NCI-H774 (cell line): ENCODE measurements at places on chromosomes 7 and 10.

- DNase-seq: no peak
These were observed 58.2 kb upstream of the BET1 start for GRCh38 chr7:94062372-94062771.

- DNase-seq: no peak
These were observed 29.4 kb upstream of the RAPGEF5 start for GRCh38 chr7:22386206-22386858.

DNA sequence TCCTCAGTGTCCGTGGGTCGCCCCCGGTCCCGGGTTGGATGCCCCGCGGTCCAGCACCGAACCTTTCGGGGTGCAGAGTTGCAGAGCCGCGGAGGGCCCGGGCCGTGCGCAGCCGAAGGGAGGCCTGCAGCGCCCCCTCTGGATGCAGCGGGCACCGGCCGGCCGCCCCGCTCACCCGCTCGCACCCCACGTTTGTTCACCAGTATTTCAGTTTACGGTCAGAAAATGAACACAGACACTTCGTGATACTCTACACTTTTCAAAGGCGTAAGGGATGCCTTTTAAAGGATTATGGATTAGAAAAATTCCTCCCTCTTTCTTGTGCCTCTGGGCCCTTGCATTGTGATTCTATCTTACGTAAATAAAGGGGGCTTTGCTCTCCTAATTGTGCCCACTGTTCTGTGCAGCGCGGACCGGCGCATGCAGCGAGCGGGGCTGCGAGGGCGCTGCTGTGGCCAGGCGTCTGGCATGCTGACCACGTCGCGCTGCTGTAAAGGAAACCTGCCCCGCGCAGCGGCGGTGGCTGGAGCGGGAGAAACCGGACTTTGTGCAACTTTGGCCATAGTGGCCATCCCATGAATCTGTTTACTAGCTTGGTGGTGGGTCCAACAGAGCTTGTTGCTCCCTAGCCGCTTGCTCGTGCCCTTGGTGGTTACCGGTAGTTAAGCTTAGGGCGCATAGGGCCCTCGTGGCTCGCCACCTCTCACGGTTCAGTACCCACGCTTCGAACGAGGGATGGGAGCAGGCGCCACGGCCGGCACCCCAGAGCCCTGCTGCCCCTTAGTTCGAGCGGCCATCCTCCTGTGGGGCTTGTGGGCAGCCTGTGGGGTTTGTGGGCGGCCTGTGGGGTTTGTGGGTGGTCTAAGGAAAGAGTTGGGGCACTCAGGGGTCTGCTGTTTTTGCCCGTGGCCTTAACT lies 739 bp upstream of the MEST start:
- DNase-seq: no peak

GRCh38 chr7:14836571-14837189 lies 65.9 kb downstream of the DGKB start:
- DNase-seq: peak; percentile 60

DNA sequence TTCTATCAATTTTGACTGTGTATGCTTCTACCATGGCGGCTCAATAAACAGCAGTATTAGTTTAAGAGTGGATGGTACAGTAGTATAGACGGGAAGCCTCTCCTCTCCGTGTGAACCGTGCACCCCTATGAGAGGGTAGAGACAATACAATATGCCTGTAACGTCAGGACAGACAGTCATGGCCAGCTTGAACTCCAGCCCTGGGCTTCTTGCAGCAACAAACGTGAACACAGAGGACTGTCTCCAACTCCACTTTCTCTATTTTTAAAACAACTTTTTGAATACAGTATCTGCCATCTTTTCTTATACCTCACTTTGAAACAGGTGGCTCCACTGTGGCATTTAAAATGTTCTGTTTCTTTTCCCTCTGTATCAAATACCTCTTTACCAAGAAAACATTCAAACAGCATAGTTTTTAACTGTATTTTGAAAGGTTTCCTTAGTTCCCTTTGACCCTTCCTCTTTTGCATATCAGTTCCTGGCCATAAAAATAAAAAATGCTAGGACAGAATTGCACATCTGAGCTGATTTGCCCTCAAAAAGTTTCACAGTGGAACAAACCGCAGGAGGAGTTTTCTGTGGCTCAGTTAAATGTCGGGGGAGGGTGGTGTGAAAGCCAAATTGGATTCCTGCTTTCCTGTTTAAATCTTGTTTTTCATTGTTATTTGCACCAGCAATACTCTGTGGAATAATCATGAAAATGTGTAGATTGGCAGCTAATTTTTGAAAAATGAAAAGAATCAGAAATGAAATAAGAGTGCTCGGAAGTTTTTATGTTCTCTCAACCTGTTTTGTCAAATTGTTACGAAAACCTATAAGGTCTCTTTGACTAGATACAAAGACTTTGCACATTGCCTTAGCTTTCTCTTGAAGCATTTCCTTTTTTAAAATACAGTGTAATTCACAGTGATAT lies 8.0 kb downstream of the IKZF1 start:
- no peak for DNase-seq

GRCh38 chr7:93117327-93117726 lies 452 bp downstream of the SAMD9 start:
- DNase-seq: no peak

DNA sequence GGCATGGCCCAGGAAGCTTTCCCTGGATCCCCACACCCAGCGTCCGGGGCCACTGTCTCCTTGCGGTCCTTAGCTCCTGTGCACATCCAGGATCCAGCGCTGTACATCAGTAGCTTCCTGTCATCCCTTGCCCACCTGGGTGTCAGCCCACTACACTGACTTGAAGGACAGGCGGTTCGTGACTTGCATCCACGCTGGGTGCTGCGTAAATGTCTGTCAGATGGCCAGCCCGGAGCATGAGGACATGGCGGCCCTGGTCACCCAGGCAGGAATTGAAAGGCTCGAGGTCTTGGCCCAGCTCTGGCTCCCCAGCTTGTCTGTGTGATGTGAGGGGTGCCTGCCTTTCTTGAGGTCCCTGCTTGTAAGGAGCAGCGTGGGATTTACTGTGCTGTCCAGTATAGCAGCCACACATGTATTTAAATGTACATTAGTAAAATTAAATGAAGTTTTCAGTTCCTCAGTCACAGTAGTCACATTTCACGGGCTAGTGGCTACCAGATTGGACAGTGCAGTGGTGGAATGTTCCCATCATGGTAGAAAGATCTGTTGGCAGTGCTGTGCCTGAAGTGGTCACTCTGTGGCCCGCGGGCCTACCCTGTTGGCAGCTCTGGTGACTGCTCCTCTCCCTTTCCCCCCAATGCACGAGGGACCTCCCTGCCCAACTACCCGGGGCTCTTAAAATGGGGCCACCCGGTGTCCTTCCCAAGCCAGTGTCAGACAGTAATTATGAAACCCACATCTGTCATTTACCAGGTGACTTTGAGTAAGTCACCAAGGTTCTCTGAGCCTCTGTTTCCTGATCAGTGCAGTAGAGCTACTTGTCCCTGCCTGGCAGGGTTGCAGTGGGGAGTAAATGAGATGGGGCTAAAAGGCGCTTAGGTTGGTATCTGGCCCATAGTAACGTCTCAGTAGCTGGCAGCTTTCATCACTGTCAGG lies 97.8 kb upstream of the PPIF start:
- DNase-seq: no peak

GRCh38 chr10:84668186-84668763 lies 339.9 kb downstream of the CCSER2 start:
- DNase-seq: peak; percentile 1

DNA sequence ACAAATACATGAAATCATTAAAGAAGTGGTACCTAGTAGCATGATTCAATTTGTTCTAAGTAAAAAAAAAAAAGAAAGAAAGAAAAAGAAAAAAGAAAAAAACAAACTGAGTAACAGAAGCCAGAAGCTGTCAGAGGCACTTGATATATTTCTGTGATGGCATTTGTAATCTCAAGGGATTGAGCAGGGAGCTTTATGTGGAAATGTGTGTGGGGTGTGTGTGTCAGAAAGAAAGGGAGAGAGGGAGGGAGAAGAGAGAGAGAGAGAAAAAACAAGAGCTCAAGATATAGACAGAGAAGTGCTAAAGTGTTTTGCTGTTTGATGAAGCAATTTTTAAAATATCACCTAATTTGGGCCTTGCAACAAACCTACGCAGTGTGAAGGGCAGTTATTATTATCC lies 357.6 kb upstream of the PCDH15 start:
- DNase-seq: no peak

DNA sequence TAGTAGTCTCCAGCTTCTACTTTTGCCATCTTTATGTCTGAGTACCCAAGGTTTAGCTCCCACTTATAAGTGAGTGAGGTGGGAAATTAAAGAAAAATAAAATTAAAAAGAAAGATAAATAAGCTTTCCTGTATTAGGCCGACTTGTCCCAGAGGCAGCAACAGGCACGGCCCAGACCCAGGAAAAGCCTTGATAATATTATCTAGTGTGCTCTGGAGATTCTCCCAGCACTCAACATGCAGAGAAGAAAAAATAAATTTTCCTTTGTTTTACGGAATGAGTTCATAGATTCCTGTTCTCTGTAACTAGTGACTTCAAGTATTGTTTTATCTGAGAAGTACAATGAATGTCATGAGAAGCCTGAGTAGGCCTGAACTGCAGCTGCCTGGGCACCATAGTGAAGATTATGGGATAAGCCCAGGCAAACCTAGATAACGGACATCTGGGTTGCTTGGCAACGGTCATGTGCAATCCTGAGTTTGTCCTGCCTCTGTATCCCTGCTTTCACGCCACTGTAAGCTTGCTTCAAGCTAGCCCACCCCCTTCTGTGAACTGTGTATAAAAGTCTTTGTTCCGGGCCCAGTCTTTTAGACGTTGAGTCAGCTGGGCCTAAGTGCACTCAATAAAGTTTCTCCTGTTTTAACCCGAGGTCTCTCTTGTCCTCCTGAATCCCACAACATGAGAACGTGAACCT lies 6.4 kb downstream of the ATE1 start:
- no peak for DNase-seq

GRCh38 chr10:129655007-129655678 lies 188.1 kb downstream of the MGMT start:
- DNase-seq: no peak

DNA sequence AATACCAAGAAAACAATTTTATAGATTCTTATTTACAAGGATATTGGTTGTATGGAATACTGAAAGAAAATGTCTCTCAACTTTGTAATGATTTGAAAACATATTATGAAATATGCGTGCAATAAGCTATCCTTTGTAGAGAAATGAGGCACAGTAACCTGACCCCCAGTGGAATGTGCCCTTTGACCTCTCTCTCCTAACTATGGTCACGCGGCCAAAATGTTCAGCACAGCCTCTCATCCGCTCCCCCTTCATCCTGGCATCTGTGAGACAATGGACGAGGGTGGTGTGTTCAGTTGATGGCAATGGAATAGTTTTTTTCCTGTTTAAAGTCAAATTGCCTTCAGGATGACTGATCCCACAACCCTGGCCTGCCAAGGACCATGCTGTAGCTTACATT lies 13.3 kb downstream of the BEND7 start:
- no peak for DNase-seq

DNA sequence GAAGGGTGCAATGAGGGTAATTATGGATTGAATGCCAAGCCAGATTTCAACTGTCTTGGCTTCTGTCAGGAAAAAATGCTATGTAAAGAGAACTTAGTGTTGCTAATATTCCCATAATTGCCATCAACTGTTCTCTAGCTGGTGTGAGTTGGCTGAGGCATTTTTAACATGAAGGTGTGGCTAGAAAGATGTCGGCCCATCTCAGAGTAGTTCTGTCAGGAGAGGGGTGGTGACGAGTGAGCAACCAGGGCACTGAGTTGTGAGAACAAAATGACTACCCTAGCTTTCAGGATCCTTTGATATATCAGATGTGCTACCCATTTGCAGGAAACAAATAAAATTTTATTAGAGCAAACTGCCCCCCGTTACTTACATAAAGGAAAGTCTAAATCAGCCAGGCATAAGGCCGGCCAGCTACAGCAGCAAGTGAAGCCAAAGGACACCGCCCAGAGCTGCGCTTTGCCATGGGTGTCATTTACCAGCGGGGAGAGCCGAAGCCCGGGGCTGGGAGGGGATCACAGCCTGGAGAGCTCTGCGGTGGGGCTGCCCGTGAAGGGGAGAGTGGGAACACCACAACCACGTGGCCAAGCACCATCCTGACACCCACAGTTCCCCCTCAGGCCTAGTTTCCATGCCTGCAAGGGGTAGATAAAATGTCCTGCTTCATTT lies 141.4 kb downstream of the ICA1 start:
- DNase-seq: no peak

GRCh38 chr7:98878365-98879197 lies at the start of gene TRRAP:
Gene TRRAP (plus strand): TSS chr7:98878532. CDS start chr7:98881151, 2,619 bp downstream.
- DNase-seq: peak; percentile 49
